Right kidney (tissue), 9 donors: ENCODE measurements at places on chromosomes 3 and 15.

DNA sequence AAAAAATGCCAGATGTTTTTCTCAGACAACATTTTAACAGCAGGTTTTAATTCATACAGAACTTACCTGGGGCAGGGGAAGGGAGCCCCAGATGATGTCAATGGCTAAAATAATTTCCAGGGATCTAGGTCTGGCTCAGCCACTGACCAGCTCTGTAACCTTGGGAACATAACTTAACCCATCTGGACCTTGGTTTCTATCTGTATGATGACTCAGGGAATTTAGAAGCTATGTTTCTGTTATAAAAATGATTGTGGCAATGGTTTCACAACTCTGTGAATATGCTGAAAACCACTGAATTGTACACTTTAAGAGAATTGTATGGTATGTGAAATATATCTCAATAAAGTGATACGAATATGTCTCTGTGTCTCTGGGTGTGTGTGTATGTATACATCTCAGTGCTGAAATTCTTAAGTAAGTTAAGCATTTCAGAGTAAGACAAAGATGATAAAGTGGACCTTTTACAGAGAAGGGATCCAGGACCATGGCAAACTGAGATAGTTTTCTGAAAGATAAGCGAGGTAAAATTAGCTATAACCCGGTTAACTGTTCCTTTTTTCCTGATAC is 2.9 kb downstream of the SH3GL3 start:
- DNase-seq, result no peak

- no peak for DNase-seq
Measured at GRCh38 chr3:120460862-120461261, 10.1 kb upstream of the FSTL1 start.

DNA sequence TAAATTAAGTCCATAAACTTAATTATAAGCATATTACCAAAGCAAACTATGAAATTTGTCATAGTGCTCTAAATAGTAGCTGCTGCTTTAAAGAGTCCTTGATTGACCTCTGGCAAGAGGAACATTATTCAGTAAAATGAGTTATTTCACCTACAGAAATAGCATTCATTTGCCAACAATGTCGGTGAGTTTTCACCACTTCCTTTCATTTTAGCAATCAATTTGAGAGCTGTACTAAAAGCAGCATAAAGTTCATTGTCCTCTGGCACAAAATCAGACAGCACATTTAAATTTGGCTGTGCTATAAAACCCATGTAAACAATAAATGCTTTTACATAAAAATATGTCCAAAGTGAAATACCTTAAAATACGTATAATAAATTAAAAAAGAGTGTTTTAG is 1515.7 kb downstream of the SI start:
- no peak for DNase-seq

DNA sequence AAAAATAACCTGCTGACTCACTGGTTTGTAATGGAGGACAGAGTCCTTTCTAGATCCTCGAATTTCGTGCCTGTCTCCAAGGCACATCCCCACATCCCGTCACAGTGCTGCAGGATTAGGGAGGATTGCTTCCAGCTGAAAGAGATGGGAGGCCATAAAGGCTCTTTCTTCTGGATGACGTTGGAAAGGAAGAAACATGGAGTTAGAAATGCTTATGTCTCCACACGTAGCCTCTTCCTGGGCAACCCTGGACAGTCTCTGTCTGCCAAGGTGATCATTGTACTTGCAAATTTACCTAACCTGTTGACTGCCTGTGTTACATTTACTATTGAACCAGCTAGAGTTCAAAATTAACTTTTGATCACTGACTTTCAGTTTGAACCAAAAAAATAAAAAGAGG is 27.6 kb upstream of the VILL start:
- DNase-seq, result no peak

- DNase-seq, result no peak
Measured at GRCh38 chr3:32373844-32374243, 17.8 kb upstream of the CMTM7 start.

GRCh38 chr3:157442729-157443128 is 6.1 kb downstream of the PTX3 start:
- no peak for DNase-seq
